Stimulated activated CD4-positive, alpha-beta T cell treated with anti-CD3 and anti-CD28 coated beads, TNF-alpha, amount 100 ng/mL, for 1 hour (primary cell): ENCODE measurements at places on chromosomes 16 and 17.

- DNase-seq, result no peak
These were observed 3.2 kb upstream of the C1QTNF1 start for GRCh38 chr17:79020631-79021301.

DNA sequence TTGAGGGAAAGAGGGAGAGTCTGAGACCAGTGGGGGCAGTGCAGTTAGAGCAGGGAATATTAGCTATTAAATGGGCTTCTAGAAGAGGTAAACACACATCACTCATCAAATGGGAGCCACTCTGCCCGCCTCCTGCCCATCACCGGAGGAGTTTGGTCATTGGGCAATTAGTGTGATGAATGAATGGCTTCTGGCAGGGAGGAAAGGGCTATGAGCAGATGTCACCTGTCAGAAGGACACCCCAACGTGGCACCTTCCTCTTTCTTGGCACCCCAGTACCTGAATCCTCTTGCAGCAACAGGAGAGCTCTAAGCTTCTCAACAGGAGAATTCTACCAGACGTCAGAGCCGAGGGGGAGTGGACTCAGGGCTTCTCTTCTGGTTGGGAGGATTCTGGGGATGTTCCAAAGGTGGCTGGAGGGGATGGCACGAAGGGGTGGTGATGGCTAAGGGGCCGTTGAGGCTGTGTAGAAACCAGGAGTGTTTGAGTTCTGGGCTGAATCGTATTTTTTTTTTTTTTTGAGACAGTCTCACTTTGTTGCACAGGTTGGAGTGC, 11.0 kb downstream of the C1QTNF1 start:
- DNase-seq, result no peak

DNA sequence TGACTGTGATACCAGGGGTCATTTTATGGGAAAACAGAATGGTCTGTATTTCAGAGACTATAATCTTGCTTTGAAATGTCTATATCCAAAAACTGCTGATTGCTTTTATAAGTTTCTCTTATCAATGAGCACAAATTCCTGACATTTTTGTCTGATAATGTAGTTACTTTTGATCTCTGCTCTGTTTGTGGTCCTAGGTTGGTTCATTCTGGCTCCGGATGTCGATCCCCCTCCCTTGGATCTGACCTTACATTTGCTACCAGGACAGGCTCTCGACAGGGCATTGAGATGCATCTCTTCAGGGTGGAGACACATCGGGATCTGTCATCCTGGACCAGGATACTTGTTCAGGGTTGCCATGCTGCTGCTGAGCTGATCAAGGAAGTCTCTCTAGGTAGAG, 27.3 kb upstream of the VPS4A start:
- no peak for DNase-seq

DNA sequence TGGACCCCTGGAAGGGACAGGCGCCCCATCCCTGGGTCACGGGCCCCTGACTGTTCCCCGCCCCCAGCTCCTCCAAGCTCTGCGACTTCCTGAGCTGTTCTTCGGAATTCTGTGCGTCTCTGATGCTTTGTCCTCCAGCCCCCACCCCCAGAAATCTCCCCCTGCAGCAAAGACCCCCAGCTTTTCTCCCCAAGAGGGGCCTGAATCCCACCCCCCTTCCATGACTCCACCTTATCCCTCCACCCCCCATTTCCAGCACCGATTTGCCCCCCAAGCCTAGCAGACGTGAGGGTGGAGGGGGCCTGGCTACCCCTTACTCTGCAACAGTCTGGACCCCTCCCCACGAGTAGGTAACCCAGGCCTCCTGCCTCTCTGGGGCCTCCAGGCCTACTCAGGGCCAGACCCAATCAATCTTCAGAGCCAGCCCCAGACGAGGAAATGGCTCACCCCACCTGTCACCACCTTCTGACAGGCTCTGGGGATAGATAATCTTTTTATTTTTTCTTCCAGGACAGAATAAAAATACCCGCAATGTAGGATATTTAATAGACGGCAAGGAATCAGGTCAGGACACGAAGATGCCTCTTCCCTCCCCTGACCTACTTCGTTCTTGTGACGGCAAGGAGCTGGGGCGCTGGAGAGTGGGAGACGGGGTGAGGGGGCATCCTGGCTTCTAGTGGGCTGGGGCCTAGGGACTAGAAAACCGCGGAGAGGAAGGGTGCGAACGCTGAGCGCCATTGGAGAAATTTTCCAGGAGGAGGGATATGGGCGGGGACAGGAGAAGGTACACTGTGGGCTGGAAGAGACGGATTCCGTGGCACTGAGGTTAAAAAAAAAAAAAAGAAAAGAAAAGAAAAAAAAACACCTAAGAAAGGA, 744 bp upstream of the PLXDC1 start:
- no peak for DNase-seq

DNA sequence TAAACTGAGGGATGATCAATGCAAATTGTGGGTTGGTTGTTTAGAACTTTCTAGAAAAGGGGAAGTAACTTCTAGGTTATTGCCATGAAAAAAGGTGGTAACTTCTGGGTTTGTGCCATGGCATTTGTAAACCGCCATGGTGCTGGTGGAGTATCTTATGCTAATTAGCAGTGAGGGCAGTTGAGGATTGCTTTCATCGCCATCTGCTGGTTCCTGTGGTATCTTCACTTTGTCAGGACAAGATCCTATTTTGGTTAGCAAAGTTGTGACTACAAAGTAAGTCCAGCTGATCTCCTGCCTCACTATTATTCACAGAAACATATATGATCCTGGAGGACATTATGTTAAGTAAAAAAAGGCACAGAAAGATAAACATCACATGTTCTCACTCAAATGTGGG, 1332.3 kb downstream of the CDH11 start:
- DNase-seq, result no peak
